ENCODE measurements at places on chromosomes 5 and 9.

GRCh38 chr5:6745706-6746222 is 32.5 kb downstream of the TENT4A start:
- peak; percentile 6 for DNase-seq

DNA sequence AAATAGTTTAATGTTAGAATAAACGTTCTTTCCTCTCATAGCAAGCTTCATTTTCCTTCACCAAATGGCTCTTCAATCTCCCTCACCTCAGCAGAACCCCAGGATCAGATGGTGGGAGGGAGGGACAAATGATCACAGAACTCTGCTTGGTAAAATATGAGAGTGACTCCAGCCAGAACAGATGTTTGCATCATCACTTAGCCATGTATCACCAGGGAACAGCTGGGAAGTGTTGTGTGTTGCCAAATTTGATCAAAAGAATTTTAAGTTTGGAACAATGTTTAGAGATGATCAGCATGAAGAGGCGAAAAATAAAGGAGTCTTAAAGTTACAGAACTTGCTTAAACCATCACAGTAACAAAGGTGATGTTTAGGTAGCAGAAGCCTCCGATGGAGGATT is 115.7 kb downstream of the FRMD3 start:
- DNase-seq, result no peak

GRCh38 chr5:13581914-13582313 is 362.6 kb downstream of the DNAH5 start:
- DNase-seq, result no peak

DNA sequence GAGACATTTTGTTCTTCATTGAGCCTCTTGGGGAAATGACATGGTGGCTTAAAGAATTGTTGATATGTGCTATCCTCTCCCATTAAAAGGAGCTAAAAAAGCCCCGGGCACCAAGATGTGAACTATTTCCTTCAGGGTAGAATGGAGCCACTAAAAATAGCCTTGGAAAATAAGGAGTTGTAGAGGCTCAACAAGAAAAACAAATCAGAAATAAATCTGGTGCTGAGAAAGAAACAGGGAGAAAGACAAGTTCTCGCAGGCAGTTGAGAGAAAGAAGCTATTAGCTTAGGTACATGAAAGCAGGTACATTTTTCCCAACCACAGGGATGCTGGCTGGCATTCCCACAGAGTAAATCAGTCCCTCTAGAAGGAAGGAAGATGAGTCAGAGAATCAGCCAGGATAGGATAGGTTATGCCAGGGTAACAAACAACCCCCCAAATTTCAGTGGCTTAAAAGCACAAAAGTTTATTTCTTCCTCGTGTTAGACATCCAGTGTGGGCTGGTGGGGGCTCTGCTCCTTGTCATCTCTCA is 134.6 kb upstream of the ADRA1B start:
- DNase-seq, result no peak

GRCh38 chr9:136485049-136486045 is 2.5 kb upstream of the SEC16A start:
- peak; percentile 69 for DNase-seq

DNA sequence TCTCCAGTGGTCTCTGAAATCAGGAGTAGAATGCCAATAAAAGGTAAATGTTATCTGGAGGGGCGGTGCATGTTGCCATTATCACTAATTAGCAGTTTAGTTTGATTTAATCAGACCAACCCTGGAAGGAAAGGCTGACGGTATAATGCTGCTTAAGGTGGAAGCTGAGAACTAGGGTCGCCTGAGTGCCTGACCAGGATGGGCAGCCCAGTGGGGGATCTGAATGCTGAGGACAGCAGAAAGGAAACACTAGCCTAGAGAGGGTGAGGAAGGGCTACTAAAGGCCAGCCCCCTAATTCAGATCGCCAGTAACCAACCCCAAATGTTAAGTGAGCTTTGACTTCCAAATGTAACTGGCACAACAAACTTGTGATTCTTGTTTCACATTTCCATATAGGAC is 172.2 kb downstream of the APBA1 start:
- no peak for DNase-seq

DNA sequence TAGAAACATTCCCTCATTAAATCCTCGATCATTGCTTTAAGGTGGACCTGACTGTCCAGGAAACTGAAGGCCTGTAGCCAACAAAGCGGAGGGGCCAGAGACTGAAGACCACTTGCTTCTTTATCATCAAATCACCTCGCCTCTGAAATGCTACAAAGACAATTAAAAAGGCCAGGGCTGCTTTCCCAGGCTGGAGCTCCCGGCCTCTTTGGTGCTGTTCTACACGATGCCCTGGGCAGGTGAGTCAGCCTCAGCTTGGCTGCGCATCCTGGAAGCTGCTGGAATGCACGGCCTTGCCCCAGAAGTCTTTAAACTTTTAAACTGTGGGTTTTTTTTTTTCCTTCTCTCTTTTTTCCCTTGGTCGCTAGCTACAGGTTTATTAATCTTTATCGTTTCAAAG is 46.5 kb downstream of the SH3PXD2B start:
- DNase-seq, result no peak

GRCh38 chr5:154193701-154194121 is 3.2 kb downstream of the GALNT10 start:
- no peak for DNase-seq

All from NCI-H2171 (cell line).